ENCODE measurements at places on chromosomes 11 and 22.
A peak's percentile ranks its signal among the peaks of the same experiment; 100 is the strongest.

DNA sequence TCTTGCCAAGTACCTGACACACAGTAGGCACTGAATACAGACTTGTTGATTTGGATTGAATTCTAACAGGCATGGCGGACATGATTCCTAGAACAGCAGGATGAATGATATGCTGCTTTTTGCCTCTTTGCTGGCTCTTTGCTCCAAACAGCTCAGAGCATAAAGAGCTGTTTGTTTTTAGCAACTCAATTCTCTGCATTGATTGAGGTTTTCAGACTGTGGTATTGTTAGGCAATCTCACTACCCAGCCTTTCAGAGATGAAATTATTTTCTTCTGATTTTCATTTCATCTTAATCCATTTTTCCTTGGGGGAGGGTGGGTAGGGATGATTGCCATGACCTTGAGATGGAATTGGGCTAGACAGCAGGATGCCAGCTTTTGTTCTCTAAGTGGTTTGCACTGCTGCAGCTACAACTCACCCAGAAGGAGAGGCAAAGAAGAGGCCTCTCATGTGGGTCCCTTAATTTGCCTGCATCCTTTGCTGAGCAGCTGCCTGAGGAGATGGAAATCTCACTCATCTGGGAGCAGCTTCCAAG lies 20.5 kb downstream of the COA4 start:
- ATAC-seq: no peak

DNA sequence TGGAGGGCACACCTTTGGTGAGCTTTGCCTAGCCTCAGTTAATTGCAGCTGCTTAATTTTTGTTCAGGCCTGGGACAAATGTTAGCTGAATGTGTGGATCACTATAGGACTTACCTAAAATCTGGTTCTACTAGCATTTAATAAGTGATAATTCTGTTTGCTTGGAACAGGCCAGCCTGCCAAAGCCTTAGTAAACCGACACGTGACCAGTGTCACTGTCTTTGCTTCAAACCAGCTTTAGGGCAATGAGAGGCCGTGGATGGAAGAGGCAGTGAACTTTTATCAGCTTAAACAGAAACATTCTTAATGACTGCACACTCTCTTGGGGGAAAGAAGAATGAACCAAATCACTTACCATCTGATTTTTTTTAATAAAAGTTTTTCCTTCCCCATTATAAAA lies 10.8 kb downstream of the PARVA start:
- ATAC-seq: no peak

- ATAC-seq: peak; percentile 61
These were observed at the start of gene PLCB3 for GRCh38 chr11:64251016-64251752. Gene PLCB3 (plus strand): TSS chr11:64251530. CDS start chr11:64251650, 120 bp downstream.

DNA sequence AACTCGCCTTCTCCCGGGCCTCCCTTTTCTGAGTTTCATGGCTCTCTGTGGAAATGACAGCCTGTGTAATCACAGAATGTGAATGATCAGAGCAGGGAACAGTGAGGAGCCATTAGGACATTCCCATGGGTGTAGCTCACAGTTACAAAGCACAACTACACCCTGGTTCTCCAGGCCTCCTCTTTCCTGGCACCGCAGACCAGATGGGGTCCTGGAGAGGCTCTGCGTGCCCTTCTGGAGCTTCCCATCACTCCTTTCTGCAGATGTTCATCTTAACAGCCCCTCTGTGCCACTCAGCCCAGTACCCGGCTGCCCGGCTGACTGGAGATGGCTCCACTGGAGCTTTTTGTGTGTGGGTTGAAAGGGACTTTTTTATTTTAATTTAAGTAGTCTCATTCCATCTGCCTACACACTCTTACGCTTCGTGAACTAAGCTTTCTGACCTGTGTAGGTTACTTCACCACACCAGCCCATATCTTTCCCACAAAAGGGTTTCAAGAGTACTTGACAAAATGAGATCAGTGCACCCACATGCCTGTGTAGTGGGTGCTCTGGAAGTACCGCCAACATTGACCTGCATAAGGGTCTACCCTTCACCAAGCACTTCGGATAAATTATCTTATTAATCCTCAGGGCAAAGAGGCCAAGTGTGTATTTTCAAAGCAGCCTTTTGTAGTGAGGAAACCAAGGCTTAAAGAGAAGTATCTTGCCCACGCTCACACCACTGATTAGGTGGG lies 29.8 kb downstream of the SREBF2 start:
- ATAC-seq: no peak

GRCh38 chr11:33168709-33169200 lies 7.5 kb upstream of the CSTF3 start:
- no peak for ATAC-seq

GRCh38 chr11:101553891-101554292 lies 29.9 kb downstream of the TRPC6 start:
- ATAC-seq: no peak

GRCh38 chr11:118339281-118339961 lies 3.1 kb downstream of the CD3D start:
- no peak for ATAC-seq

DNA sequence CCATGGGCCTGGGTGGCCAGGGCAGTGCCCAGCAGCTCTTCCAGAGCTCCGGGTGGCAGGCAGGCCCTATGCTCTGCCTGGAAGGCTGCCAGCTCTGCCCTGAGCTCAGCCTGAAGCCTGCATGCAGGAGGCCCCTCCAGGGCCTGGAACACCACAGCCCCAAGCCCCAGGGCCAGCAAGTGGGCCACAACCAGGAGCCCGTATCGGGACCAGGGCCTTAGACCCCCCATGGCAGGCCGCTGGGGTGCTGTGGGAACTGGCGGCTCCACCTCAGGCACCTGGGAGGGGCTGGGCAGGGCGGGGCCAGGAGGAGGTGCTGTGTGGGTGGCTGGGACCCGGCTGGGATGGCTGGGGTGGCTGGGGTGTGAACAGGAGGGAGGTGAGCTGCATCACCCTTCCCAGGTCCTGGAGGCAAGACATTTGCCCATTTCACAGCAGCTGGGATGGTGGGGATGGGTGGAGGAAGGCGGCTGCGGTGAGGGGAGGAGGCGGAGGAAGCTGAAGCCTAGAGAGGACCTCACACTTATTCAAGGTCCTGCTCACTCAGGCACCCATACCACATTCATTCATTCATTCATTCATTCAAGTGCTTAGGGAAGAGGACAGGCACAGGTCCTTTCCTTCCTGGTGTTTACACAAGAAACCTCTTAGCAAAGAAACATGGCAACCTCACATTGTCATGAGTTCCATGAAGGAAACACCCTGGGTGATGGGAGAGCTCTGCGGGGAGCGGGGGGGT lies at the start of gene KCNK7:
Gene KCNK7, minus strand, starts transcription at position 258 of the 739 bp plus-strand sequence. Its CDS starts 28 bp downstream, at position 230.
- peak; percentile 53 for ATAC-seq

DNA sequence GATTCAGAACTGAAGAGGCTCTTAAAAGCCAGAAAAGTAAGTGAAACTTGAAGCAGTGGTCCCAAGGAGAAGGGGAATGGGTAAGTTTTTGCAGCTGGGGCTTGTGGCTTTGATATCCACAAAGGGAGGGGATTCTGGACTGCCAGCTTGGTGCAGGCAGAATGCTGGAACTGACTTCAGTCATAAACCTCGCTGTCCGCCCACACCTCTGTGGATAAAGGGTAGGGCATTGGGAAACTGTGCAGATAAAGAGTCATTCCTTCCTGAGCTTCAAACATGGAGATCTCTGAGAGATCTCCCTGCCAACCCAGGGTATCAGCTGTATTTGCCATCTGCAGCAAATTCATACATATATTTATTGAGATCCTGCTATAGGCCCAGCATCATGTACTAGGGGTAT lies 124.3 kb upstream of the OR9Q1 start:
- ATAC-seq: no peak

DNA sequence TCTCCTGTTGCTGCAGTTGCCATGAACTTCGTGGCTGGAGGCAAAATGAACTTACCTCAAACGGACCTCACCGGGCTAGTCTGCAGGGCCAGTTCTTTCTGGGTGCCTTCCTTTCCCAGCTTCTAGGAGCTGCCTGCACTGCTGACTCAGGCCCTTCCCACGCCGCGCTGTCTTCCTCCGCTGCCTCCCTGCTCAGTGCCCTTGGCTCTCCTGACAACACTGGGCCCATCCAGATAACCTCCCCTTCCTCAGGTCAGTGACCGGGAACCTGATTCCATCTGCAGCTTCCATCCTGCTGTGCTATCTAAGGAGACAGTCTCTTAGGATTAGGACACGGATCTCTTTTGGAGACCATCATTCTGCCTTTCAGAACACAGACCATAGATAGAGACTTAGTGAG lies 19.3 kb downstream of the MOB2 start:
- ATAC-seq: no peak

GRCh38 chr11:95230810-95231126 lies 234 bp downstream of the SESN3 start:
- peak; percentile 5 for ATAC-seq

DNA sequence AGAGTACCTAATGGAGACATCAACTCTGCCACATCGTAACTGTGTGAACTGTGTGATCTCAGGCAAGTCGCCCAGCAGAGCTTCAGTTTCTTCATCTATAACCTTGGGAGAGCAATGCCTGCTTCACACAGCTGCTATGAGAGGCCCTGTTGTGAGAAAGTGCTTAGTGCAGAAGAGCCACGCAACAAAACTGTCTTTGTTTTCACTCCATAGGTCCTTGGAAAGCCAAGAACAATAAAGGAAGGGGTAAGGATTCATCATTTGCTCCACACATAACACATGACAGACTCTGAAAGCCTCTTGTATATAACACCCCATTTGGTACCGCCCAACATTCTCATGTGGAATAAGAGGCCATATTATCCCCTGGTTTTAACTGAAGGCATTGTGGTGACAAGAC lies 231.9 kb upstream of the ISX start:
- no peak for ATAC-seq

Measured in esophagus mucosa (tissue), 1 donor.